ENCODE measurements at places on chromosomes 12 and 14. TPM values are rescaled to one million over a fixed set of nuclear protein-coding genes. Genes with fewer than 3 reads are reported as not detected.

RTL1 gene
- not detected for polyA plus RNA-seq

DNA sequence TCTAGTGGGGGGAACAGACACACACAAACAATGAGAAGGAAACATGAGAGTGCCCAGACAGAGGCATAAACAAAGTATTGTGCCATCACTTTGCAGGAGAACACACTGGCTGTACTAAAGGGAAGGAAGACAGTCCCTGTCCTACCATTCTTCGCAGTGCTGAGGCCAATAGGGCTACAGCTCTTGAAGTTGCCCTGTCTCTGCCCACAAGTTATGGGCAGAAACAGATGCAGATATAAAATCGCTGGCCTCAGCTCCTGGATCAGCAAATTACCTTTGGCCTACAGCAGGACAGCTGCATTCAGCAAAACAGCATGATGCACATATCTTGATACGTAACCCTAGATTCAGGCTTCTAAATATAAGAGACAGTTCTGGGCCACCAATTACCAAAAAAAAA, 23.0 kb upstream of the PRKAB1 start:
- no peak for DNase-seq

DNA sequence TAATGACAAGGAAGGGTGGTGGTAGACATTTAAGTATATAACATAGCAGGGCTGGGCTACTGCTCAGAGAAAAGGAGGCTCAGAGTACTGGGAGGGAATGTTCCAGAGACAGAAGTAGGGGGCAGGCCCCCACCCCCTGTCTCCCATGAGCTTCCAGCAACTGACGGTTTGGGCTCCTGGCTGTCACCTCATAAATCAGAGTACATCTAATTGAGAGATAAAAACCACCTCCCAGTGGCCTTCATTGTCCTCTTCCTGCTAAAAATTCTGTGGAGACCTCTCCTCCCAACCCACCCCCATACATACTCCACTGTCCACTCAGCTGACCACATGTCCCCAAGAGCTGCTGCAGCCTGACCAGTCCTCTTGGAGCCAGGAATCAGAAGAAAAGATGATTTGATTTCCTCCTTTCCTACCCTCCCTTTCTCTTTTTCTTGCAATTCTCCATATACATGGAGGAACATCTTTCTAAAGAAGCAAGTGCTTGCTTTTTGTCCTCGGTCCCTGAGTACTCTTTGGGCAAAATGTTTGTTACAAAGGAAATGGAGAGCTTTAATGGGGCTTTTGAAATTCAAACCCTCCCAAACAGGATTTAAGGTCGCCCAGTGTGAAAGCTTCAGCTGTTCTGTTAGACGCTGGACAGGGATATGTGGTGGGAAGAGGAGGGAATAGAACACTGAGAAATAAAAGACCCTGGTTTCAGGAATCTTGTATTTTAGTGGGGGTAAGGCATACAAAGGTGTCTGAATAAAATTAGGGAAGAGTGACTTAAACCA, 16.4 kb upstream of the KCNA5 start:
- DNase-seq = no peak

CCDC197 gene
- polyA plus RNA-seq = not detected

DNA sequence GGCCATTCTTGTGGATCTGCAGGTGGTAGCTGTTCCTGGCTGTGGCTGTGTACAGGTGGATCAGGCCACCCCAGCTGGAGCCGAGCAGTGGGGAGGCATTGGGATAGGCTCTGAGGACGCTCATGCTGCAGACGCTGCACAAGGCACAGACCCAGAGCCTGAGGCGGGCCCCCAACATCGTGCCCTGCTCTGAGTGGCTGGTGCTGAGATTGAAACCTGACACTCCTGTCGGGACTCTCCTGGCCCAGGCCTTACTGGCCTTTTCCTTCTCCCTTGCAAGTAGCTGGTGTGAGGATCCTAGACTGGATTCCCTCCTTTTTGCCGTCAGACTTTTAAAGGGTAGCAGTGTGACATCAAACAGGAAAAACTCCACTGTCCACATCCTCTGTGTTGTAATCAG, at the start of gene FGF23:
Gene FGF23 (minus strand): TSS at position 308 of the 400 bp plus-strand sequence. CDS start 130 bp downstream, at position 178.
- no peak for DNase-seq

GRCh38 chr14:23478109-23478759, 8.7 kb downstream of the NGDN start:
- DNase-seq = peak; percentile 37

DNA sequence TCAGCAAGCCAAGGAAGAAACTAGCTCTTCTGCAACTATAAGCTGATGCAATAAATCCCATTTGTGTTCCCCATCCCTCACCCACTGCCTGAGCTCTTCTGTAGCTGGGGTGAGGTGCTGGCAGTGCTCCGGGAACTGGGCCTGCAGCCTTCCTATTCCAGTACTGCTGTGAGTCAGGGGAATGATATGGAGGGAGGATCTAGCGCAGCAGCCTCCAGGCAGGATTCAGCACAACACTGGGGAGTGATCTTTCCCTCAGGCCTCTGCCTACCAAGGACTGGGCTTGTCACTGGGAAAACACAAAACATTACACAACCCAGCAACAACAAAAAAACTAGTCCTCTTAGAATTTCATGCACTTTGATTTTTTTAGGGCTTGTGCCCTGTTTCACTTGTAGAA, 58.7 kb downstream of the ST8SIA1 start:
- DNase-seq = peak; percentile 98

P2RX7 gene
- polyA plus RNA-seq = 0.50 TPM

Data from AG04450 (cell line).